ENCODE measurements at places on chromosomes 12 and 14. TPM values are rescaled to one million over a fixed set of nuclear protein-coding genes. Genes with fewer than 3 reads are reported as not detected.

DNA sequence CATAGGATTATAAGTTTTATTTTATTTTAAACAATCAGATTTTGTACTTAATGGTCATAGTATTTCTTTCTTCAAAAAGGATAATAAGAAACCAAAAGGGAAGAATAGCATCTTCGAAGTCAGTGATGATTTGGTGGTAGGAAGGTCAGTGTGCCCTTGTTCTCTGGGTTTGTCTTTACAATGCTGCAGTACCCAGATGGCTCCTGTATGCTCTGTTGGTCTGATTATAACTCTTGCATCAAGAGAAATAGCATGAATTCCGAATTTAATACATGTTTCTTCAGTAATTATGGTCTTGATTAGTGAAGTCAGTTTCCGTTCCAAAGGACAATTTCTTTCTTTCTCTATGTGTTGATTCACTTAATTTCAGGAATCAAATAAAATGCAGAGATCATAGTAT, 180.2 kb downstream of the TMTC2 start:
- DNase-seq, result no peak

DNA sequence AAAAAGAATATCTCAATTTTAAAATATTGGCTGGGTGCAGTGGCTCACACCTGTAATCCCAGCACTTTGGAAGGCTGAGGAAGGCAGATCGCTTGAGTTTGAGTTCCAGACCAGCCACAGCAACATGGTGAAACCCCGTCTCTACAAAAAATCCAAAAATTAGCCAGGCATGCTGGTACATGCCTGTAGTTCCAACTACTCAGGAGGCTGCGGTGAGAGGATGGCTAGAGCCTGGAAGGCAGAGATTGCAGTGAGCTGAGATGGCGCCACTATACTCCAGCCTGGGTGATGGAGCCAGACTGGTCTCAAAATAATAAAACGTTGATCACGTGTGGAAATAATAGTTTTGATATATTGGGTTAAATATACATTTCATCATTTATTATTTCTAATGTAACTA, 5.7 kb downstream of the MTRFR start:
- no peak for DNase-seq

KLRC4 gene
- polyA plus RNA-seq, result 0.32 TPM

GRCh38 chr12:54298904-54299303, 1.9 kb downstream of the NFE2 start:
- DNase-seq, result no peak

- DNase-seq, result no peak
These were observed 324.8 kb downstream of the C12orf50 start for GRCh38 chr12:87704374-87704773.

- no peak for DNase-seq
These were observed 116.1 kb upstream of the BCAT1 start for GRCh38 chr12:25065035-25065434.

CPNE6 gene
- not detected for polyA plus RNA-seq

RNASE7 gene
- not detected for polyA plus RNA-seq

DNA sequence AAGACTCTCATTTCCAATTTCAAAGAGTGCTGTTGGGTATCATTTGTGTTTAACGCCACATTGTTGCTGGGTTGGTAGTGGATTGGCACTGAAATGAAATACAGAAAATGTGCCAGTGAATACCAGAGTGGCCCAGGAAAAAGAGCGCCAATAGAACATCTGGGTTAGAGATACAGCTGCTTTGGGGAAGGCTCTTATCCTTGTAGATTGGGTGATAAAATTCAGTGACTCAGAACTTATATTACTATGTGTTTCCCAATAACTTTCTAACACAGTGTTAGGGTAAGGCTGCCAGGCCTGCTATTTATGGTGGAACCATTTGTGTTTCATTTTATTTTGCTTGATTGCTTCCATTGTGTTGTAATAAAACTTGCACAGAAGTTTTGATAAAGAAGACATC, 168.2 kb upstream of the SSTR1 start:
- DNase-seq, result no peak

STAC3 gene
- 459 TPM for polyA plus RNA-seq

GRCh38 chr12:20205854-20206253, 162.5 kb upstream of the PDE3A start:
- DNase-seq, result no peak

- peak; percentile 25 for DNase-seq
These were observed 953 bp downstream of the MAPK1IP1L start for GRCh38 chr14:55052269-55052930.

KRT3 gene
- not detected for polyA plus RNA-seq

GRCh38 chr14:97415907-97416306, 618.7 kb downstream of the VRK1 start:
- DNase-seq, result no peak

PSMB5 gene
- 111 TPM for polyA plus RNA-seq

- no peak for DNase-seq
These were observed 176.2 kb downstream of the FBXL14 start for GRCh38 chr12:1418144-1418543.

GRCh38 chr12:15446807-15447206, 124.5 kb downstream of the PTPRO start:
- DNase-seq, result no peak

GRCh38 chr12:65106948-65107347, 14.2 kb downstream of the WIF1 start:
- no peak for DNase-seq

DNA sequence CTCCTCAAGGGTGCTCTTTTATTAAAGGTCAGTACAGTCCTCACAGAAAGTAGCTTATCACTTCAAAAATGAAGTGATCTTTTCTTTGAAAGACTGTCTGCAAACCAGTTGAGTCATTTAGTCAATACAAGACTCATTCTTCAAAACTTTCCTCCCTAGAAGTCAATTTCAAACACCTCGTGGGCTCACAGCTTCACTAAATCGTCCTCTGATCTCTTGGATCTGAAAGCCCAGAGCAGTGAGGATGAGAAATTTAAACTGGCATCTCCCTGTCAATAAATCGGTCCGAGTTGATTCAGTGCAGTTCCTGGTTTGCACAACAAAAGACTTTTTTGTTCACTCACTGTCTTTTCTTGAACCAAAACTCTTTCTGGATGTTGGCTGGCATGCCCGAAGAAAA, 44.5 kb downstream of the NUAK1 start:
- DNase-seq, result no peak

SLC41A2 gene
- 2.7 TPM for polyA plus RNA-seq

DNA sequence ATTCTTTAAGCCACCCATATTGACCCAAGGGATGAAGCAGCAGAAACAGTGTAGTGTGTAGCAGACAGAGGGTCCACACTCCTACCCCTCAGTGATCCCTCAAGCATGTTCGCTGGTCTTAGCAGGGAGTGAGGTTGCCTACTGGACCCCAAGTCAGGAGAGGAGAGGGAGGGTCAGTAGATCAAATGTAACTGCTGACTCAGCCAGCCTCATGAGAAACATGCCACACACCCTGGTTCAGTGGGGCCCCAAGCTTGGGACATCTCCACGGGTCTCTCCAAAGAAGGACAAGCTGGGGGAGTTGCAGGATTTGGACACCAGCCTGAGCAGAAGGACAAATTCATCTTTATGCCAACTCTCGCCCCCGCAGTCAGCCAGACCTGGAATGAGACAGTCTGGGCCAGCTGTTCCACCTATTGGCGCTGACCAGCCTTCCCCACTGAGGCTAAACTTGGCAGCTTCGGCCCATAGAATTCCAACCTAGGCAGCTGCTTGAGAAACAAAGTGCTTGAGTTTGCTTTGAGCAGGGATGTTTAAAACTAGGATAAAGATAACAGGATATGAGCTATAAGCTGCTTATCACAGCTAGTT, 66.0 kb upstream of the ACTN1 start:
- DNase-seq, result no peak

DNA sequence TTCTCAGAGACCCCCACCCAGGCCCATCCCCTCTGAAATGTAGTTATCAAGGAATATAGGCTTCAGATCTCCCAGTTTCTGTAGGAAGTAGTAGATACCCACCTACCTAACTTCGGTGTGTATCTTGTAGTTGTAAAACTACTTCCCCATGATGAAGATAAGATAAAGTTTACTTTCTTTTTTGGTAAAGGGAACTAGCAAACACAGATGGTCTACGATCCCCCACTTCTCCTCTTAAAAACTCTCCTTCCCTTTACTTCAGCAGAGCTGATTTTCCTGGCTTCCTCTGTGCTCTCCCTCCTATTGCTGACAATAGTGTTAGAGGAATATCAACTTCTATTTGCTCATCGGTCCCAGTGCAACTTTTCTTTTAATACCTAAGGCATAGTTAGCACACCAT, 395.2 kb downstream of the RPL10L start:
- no peak for DNase-seq

DNA sequence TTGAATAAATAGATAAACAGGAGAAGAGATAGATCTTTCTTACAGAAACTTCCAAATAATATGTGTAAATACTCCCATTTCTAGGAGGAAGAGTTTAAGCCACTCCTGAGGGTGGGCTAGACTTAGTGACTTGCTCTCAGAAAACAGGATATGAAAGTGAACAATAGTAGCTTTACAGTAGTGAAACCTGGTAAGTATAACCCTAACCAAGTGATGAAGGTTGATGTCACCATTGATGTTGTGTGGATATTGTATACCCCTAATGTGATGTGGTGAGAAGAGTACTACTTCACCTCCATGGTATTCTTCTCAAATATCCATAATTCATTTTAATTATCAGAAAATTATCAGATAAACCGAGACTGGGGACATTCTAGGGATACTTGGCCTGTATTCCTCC, 20.9 kb downstream of the AKAP6 start:
- DNase-seq, result no peak

- DNase-seq, result no peak
These were observed 164.4 kb downstream of the NELL2 start for GRCh38 chr12:44711736-44712135.

- DNase-seq, result no peak
These were observed 3.6 kb downstream of the UBC start for GRCh38 chr12:124910561-124911478.

DNA sequence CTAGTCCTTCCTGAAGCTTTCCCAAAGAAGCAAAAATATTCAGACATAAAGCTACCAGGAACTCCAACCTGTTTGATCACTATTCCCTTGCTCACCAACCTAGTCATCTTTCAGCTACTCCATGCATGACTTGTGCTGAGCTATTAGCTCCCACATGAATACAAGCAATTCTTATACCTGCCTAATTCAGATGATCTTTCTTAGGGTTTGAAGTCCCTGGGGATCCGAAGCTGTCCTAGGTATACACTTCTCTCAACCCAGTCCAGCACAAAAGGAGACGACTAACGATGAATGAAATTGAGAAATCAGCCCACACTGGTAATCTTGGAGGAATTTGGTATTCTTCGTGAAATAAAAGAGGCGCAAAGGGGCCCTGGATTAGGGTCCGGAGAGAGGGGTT, 631 bp upstream of the PTGR2 start:
- DNase-seq, result no peak

PTPRO gene
- polyA plus RNA-seq, result 1.1 TPM

DAD1 gene
- 148 TPM for polyA plus RNA-seq

GRCh38 chr12:28409892-28410291, 219.6 kb downstream of the CCDC91 start:
- DNase-seq, result no peak

ACSM4 gene
- 0.19 TPM for polyA plus RNA-seq

Measured in muscle of arm (tissue), 14 donors.